Activated T-cell treated with anti-CD3 and anti-CD28 coated beads, Interleukin-2, amount 50 U/mL, for 48 hours (primary cell): ENCODE measurements at places on chromosomes 12 and 14.
A peak's percentile ranks its signal among the peaks of the same experiment; 100 is the strongest.

DNA sequence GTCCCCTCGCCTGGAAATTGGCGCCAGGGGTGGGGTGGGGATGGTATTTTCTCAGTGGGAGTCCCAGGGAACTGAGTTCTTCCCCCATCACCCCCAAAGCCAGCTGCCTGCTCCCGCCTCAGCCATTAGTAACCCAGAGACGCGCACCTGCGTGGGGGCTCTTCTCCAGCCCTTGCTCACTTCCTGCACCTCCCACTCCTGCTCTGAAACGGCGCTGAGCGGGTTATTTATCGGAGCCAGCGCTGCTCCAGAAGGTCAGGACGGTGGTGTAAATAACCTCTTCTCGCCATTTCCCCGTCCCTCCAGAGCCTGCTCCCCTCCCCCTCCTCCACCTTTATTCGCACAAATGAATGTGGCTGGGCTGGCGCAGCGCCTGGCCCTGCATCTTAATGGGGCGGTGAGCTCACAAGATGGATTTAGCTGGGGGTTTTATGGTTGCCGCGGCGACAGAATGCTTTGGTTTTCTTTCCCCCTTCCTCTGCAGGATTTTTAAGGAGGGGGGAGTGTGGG, 12.2 kb downstream of the GPR84 start:
- peak; percentile 48 for DNase-seq

GRCh38 chr14:53796734-53797133, 159.9 kb downstream of the BMP4 start:
- DNase-seq = no peak

DNA sequence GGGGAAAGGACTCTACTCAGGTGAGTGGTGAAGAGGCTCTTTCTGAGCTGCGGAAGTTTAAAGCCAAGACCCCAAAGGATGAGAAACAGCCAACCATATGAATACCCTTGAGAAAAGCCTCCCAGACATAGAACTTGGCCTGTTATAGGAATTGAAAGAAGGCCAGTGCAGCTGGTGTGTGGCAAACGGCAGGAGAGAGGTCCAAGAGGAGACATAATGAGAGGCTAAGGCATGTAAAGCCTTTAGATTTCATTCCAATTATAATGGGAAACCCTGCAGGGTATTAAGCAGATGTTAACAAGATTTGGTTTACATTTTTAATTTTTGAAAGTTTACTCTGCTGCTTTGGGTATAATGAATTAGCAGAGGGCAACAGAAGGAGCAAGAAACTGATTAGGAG, 552.1 kb upstream of the FBXO33 start:
- no peak for DNase-seq

DNA sequence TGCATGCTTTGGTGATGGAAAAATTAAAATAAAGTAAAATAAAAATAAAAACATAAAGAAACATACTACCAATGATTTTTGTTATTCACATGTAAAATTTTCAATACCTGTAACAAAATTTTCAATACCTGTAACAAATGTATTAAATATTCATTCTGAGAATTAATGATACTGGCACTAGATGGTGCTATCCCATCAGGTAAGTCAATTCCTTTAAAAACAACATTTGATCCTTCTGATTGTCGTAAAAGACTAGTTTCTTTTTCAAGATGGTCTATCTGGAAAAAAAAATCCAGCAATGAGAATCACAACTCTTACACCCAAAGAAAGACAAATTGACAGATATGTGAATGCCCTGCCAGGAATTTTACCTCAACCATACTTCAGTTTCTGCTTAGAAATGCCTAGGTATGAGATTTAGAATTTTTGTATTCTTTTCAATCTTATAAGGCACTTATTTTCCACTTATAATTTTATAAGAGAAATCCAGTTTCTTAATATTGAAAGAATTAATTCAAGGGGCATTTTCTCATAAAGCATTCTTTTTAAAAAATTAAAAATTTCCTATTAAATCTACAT, 30.7 kb downstream of the CEP290 start:
- DNase-seq = no peak
